ENCODE measurements at places on chromosomes 1 and 21.
A peak's percentile ranks its signal among the peaks of the same experiment; 100 is the strongest.

DNA sequence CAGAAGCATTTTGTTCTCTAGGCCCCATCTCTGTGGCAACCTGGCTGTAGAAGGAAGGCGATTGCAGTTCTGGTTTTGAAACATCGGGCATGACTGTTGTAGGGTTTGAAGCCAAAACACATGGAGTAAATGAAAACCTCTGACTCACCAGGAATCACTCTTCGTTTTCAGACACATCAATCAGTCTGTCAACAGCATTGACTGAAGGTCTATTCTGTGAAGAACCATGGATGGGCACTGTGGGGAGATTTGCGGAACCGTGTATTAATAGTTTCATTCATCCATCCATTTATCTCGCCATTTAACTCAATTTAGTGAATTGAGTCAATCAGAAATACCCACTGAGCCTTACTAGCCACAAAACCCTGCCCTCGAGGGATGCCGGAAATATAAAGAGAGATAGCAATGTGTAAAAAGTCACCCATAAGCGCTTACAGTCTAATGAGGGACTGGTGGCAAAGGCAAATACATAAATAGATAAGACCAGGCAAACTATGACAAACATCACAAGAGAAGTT is 364.6 kb upstream of the PROX1 start:
- no peak for DNase-seq

DNA sequence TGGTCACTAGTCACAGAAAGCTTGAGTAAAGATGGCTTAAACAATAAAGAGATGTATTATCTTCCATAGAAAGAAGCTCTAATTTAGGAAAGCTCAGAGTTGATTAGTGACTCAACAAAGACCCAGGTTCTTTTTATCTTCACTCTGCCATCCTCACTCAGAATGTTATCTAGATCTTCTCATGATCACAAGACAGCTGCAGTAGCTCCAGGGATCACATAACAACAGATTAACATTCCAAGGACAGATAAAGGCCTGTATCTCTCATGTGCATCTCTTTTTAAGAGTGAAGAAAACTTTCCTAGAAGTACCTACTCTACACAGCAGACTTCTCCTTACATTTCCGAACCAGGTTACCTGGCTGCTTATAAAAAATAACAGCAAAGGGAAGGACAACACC is 368.7 kb upstream of the PROX1 start:
- no peak for DNase-seq

DNA sequence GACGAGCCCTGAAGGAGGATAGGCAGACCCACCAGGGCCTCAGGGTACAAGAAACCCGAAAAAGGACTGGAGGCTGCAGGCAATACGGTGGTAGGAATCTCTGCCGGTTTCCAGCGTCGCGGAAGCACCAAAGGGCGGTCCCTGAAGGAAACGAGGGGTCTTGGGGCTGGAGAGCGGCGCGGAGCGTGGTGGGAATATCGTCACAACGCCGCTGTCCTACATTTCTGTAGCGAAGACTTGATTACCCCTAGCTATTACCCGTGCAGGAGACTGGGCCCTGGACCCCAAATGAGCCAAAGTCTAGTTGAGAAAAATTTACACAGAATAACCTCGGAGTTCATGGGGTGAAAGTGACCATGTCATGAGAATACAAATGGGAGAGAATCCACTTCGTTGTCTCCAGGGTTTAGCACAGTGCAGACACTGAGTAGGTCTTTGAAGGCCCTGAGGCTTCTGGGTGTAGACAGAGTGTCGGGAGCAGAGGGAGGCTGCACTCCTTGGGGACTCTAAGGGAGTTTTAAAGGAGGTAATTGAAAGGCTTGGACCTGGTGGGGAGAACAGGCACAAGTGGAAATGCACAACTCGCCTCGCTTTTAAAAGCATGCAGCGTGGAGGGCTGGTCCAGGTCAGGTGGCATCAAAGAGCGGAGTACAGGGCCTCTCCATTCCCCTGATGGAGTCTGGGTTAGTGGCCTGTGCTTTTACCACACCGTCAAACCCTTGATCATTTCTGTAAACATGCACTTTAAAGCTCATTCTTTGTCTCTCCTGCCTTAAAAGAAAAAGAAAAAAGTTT is 1.5 kb downstream of the ATP1A1 start:
- DNase-seq, result peak; percentile 47

DNA sequence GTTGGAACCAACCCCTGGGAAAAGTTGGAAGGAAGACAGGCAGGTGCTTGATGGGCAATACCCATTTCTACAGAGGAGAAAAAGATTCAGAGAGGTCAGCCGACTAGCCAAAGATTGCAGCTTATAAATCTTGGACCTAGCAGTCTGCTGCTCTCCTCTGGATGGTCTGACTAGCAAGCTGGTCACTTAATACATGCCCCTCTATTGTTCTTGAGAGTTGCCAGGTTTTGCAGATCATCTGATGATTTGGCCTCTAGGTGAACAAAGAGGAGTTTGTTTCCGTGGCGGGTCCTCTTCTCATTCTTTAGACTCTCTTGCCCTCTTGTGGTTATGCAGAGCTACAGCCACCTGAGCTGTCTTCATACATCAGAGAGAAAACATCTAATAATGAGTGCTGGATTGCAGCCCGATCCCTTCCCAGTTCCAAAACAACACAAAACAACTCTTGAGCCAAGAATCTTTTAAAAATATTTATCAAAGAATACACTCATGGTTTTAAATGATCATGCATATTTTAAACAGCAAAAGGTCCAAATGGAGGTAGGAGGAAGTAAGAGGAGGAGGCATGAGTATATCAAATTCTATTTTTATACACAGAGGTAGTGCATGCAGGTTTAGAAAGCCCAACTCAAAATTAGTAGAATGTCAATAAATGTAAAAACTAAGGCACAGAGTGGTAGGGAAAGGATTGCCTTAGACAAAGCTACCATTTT is 115.7 kb downstream of the SLC30A10 start:
- peak; percentile 14 for DNase-seq

DNA sequence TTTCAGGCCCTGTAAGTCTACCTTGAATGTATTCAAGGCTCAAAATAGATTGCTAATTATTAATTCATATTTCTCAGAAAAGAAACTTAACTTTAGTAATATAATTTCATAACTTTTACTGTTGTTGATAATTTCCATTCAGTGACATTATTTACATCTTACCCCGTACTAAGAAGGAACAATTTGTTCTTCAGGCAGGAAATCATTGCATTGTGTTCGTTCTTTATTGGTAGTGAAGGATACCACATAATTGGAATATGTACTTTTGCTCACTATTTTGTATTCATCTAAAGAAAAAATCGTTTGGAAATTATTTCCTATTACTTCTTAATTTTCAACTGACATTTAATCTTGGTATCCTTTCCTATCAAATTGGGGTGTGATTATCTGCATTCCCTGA is 39.4 kb downstream of the CTTNBP2NL start:
- no peak for DNase-seq

DNA sequence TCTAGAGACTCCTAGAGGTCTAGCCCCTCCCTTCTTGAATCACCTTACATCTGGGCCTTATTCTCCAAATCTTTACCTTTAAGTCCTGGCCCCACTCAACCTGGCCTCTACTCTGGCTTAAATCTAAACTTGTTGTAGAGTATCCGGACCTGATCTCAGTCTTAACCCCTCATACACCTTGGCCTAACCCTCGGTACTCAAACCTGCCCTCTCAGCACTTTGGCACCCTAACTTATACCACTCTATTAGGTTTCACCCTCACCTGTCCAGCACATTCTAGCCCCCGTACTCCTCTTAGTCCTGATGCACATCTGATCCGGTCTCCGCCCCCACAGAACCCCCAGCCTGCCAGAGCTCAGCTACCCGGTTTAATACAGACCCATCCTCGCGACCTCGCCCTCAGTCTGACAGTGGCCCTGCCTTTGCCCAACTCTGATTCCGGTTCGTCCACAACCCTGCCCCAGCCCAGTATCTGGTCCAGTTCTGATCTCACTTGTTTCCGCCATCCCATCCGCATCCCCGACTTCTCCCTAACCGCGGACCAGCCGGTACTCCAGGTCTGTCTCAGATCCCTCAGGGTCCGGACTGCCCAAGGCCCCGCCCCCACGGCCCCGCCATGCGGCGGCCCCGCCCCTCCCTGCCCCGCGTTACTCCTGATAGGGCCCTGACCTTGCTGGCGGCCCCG is 1.5 kb downstream of the TRIM62 start:
- DNase-seq, result no peak

DNA sequence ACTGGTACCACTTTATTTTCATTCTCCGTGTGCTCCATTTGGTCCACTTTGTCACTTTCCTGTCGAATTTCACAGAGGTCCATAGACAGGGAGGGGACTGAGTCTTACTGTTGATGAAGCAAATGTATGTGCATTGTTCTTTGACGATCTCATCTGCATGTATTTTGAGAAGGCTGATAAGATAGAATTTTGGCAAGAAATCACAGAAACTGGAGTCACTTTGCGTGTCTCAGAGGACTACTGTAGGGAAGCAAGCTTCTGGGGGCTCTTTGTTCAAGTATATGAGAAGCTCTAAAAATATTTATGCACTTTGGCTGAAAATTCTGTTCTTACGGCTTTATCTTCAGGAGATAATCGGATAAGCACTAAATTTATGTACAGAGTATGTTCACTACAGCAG is 78.1 kb downstream of the PCBP3 start:
- DNase-seq, result no peak

DNA sequence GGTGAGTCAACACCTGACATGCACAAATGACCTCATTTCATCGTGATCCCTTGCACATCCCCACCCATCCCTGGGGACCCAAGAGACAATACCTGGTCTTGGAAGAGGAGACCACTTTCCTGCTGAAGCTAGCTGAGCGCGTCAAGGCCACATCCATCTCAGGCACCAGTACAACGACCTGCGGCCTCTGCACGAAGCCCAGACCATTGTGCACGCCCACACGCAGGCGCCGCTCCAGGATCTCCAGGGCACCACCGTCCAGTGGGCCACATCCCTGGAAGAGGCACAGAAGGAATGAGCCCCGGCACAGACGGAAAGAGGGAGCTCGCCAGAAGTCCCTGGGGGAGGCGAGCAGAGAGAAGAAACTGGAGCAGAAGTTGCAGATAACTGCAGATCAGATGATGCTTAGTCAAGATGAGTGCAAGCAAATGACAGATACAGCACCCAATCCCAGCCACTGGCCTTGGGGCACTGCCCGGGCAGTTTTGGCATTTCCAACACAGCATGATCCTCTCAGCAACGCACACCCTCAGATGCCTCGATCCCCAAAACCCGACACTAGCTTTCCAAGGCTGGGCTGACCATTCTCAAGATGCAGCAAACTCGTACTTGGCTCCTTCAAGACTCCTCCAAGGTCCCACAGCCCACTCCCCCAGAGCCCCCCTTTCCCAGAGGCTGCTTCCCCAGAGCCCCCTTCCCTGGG is 44.1 kb downstream of the NPHP4 start:
- DNase-seq, result no peak

GRCh38 chr1:81505831-81506230 is 294.9 kb upstream of the ADGRL2 start:
- no peak for DNase-seq

- DNase-seq, result no peak
Observed at GRCh38 chr1:115233598-115233997, 104.5 kb downstream of the NGF start.

DNA sequence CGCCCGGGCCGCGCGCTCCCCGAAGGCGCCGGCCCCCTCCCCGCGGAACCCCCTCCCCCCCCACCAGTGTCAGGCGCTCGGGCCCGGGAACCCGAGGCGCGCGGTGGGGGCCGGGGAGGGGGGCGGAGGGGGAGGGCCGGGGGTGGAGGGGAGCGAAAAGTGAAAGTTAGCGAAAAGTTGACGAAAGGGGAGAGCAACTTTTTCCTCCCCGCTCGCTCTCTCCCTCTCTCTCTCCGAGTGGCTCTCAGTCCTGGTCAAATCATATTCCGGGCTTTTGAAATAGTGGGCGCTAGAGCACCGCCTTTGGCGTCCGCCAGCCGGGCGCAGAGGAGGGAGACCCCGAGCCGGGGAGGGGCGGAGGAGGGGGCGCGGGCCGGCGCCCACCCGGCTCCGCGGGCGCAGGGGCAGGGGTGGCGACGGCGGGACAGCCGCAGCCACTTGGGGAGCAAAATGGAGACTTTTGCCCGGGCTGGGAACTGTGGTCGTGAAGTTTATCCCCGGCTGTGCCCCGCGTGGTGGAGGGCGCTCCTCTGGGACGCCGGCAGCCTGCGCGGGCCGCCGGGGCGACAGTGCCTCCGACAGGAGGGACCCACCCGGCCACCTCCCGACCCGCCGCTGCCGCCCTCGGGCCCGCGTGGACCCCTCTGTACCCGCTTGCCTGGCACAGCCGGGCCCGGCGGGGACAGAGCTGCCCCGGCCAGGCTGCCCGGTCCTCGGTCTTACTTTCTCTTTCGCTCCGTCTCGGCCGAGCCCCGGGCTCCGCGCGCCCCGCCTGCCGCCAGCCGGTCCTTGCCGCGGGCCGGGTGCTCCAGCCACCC is 697 bp downstream of the PRDM16 start:
- peak; percentile 30 for DNase-seq

- DNase-seq, result no peak
Observed at GRCh38 chr21:37153196-37153934, 80.3 kb downstream of the TTC3 start.

GRCh38 chr1:64917328-64917861 is 49.0 kb downstream of the JAK1 start:
- DNase-seq, result no peak

GRCh38 chr1:198326915-198327314 is 170.1 kb downstream of the NEK7 start:
- no peak for DNase-seq

GRCh38 chr1:23695667-23696066 is 4.1 kb downstream of the RPL11 start:
- DNase-seq, result no peak

- no peak for DNase-seq
Observed at GRCh38 chr1:6171548-6172124, 8.5 kb downstream of the CHD5 start.

- DNase-seq, result peak; percentile 12
Observed at GRCh38 chr1:37159102-37159501, 124.8 kb upstream of the GRIK3 start.

DNA sequence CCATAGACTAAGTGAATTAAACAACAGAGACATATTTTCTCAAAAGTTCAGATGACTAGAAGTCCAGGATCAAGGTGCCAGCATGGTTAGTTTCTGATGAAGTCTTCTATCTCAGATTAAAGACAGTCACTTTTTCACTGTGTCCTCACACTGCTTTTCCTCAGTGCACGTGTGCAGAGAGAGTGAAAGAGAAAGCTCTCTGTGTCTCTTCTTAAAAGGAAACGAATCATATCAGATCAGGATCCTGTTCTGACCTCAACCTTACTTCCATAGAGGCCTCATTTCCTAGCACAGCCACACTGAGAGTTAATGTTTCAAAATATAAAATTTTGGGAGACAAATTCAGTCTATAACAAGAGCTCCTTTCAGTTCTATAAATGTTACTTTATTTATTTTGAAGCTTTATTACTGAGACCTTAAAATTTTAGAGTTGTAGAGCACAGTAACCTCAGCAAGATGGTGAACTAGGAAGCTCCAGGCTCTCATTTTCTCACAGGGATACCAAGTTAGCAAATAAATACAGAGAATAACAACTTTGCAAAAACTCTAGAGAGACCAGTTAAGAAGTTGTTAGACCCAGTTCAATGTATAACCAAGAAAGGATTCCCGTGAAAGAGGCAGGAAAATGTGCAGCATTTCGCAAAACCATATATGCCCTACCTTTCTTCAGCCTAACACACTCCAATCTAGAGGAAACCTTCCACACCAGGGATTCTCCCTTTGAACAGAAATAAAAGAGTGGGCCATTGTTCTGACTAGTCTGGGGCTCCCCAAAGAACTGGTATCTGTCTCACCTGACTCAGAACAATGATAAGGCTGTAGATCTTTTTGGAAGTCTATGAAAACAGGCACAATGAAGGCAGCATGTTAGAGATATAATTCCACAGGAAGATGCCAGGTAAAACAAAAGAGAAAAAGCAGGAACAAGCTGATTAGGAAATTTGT is 372.2 kb downstream of the MRPL39 start:
- DNase-seq, result no peak

Data from activated CD4-positive, alpha-beta T cell treated with anti-CD3 and anti-CD28 coated beads for 36 hours (primary cell).